ENCODE measurements at places on chromosomes 7 and 10. TPM values are rescaled to one million over a fixed set of nuclear protein-coding genes. Genes with fewer than 3 reads are reported as not detected.

DNA sequence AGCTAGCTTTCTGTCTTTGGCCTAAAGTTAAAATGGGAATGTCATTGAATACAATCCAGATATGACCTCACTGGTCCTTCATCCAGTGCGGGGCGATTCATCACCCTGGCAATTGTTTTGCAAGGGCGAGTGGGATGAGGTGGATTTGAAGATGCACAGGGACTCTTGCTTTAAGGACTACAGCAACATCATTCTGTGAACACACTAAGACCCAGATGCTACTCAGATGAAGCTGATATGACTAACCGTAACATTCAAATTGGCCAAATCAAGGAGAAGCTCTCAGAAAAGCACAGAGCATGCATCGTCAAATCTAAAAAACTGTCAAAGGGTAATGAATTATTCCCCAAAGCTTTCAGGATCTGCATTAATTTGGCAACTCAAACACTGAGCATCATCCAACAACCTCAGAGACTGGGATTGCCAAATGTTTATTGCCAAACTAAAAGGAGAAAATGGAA is 12.8 kb downstream of the CPA1 start:
- DNase-seq = no peak

DNA sequence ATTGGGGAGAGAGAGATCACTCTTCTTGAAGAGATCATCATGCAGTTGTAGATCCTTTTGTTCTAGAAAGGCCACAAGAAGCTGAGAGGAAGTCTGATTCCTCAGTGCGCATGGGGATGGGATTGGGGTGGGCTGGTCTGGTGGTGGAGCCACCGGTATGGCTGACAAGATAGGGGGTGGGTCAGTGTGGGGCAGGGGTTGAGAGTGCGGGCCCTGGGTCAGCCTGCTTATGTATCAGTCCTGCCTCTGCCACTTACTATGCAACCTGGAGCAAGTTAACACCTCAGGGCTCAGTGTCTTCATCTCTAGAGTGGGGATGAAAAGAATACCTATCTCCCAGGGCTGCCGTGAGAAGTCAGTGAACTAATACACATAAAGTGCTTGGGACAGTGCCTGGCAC is 8.0 kb downstream of the SMARCD3 start:
- DNase-seq = no peak

FGL2 gene
- 7.4 TPM for total RNA-seq

PALD1 gene
- 6.9 TPM for total RNA-seq

DNA sequence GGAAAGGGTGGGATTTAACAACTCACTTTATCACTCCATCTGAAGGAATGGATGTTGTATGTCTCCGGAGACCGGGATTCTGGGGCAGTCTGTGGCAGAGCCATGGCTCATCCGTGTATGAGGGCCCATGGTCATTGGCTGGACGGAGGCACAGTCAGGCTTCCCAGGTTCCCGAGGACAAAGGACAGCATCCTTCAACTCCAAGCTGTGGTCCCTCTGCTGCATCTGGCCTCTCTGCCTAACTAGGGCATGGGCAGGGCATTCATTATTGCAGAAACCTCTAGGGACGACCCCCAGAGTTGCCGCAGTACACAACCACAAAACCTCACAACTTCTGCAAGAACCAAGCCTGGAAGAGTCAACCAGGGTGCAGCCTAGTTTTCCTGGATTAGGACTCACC is 525.2 kb downstream of the GLRX3 start:
- DNase-seq = peak; percentile 79

Data from vagina (tissue), 2 donors.